Retina (tissue), 1 donor: ENCODE measurements at places on chromosomes 1 and 21.

DNA sequence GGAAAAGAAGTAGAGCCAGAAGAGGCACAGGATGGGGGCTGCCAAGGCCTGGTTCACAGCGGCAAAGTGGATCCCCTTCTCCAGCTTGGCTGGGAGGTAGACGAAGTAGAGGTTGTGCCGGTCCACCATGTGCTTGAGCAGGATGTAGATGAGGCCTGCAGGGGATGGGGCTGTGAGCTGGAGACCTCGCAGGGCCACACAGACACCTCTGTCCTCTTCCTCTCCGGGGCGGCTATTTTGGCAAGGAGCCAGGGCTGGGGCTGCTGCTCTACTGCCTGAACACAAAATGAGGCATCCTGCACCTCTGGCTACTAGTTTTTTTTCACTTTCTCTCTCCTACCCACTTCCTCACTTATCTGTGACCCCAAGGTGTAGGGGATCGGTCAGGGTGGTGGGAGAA is 32.3 kb downstream of the TMEM63A start:
- DNase-seq: no peak

- peak; percentile 57 for DNase-seq
These were observed 9.5 kb downstream of the ACTL8 start for GRCh38 chr1:17764591-17764990.

- DNase-seq: no peak
These were observed 3.9 kb upstream of the LEFTY2 start for GRCh38 chr1:225944951-225945350.

DNA sequence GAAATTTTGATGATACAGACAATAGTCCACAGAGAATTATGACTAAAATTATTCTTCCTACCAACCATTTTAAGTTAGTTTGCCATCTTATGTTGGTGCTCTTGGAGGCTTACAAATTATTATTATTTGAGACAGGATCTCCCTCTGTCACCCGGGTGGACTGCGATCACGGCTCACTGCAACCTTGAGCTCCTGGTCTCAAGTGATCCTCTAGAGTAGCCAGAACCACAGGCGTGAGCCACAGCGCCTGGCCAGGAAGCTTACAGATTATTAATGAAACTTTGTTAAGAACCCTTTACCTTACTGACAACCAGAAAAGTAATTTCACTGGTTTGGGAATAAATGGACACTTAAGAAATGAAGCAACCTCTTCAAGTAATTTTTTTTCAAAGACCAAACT is 8.0 kb upstream of the DNAJB4 start:
- DNase-seq: no peak
